ENCODE measurements at places on chromosomes 1 and 21.

GRCh38 chr1:28770601-28771165, 33.9 kb downstream of the YTHDF2 start:
- peaks cover 15% of the 10 kb centered on the region for H3K4me1 ChIP-seq
- H3K4me3 ChIP-seq = no peak overlapping the region
- no peak for DNase-seq
- H3K27ac ChIP-seq = no peak overlapping the region
- no peaks in the 10 kb centered on the region for H3K27me3 ChIP-seq

DNA sequence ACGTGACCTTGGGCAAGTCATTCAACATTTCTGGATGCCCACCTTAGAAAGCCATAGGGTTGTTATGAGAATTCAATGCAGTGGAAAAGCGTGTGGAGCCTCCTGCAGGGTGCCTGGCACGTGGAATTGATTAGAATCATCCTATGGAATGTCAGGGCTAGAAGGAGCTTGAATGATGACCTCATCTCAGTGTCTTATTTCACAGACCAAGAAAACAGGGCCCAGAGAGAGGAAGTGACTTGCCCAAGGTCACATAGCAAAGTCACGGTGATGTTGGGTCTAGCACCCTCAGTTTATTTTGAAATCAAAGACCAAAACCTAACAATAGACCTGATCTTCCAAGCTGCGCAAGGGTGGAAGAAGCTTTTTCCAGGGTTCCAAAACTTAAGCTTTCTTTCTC, 6.0 kb downstream of the TRABD2B start:
- no peak overlapping the region for H3K4me3 ChIP-seq
- no peaks in the 10 kb centered on the region for H3K36me3 ChIP-seq
- no peak for DNase-seq
- no peaks in the 10 kb centered on the region for H3K4me1 ChIP-seq
- peaks cover 4% of the 10 kb centered on the region for H3K27me3 ChIP-seq

DNA sequence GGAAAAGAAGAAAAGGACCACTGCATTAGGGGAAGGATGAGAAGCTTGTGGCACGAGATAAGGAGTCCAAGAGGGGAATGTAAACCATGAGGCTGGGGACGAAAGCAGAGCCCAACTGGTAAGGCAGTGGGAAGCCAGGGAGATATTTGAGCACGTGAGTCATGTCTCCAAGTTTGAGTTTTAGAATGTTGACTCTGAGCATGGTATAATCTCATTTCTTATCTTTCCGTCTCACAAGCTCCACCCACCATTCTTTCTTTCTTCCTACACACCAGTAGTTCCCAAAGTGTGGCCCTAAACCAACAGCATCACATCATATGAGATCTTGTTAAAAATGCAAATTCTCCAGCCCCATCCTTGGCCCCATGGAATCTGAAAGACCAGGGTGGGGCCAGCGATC, 145.3 kb downstream of the PLPP3 start:
- DNase-seq = no peak
- H3K27me3 ChIP-seq = no peaks in the 10 kb centered on the region
- H3K4me1 ChIP-seq = peaks cover 8% of the 10 kb centered on the region
- no peaks in the 10 kb centered on the region for H3K36me3 ChIP-seq
- no peak overlapping the region for H3K4me3 ChIP-seq
- no peak overlapping the region for H3K27ac ChIP-seq

DNA sequence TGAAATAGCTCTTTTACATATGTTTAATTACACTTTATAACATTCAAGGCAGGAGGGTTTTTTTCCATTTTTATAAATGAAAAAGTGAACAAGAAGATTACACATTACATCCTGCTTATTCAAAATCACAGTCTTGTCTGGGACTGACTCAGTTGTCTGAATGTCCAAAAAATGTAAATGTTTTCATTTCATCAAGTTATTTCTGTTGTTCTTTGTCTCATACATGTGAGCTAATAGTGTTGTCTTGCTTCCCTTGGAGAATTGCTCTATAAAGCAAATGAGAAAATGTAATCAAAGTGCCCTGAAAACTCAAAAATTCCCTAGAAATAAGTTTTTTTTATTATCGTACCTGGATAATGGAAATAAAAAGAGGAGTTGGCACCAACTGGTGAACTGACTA, 242.9 kb downstream of the GRIK1 start:
- H3K27ac ChIP-seq = no peak overlapping the region
- H3K36me3 ChIP-seq = no peaks in the 10 kb centered on the region
- no peaks in the 10 kb centered on the region for H3K4me1 ChIP-seq
- no peaks in the 10 kb centered on the region for H3K27me3 ChIP-seq
- no peak for DNase-seq
- no peak overlapping the region for H3K4me3 ChIP-seq

- no peak overlapping the region for H3K27ac ChIP-seq
- H3K4me1 ChIP-seq = peaks cover 13% of the 10 kb centered on the region
Measured at GRCh38 chr1:5408401-5408800, 583.8 kb downstream of the NPHP4 start.

GRCh38 chr1:109718495-109718894, 6.4 kb downstream of the GSTM5 start:
- H3K4me1 ChIP-seq = no peaks in the 10 kb centered on the region
- no peaks in the 10 kb centered on the region for H3K27me3 ChIP-seq
- H3K4me3 ChIP-seq = no peak overlapping the region
- no peak for DNase-seq
- no peak overlapping the region for H3K27ac ChIP-seq
- H3K36me3 ChIP-seq = no peaks in the 10 kb centered on the region

DNA sequence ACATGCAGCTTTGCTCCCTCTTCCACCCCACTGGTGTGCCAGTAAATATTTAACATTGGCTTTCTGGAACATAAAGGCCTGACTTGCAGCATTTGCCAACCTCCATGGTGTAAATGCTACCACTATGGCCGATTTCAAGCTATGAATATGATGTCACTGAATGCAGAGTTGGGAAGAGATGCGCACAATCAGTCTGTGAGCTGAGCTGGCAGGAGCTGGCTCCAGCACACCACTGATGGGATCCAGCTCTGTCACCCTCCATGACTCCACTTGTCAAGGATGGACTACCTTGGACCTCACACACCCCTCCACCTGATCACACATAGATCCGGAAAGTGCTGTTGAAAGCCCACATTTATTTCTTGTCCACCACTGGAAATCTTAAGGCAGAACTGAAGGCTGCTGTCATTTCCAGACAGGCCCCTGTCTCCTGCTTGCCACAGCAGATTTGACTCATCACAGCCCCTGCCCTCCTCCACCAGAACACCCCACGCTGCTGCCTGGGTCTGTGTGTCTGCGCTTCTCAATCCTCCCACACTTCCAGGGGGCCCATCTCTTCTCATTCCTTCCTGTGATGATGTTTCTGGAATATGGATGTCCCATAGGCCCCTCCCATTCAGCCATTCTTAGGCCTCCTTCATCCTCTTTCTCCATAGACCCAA, 82.2 kb upstream of the BCAR3 start:
- H3K4me3 ChIP-seq = no peak overlapping the region
- H3K27ac ChIP-seq = no peak overlapping the region
- no peak for DNase-seq
- peaks cover 70% of the 10 kb centered on the region for H3K4me1 ChIP-seq
- H3K36me3 ChIP-seq = no peaks in the 10 kb centered on the region
- no peaks in the 10 kb centered on the region for H3K27me3 ChIP-seq

GRCh38 chr1:161193561-161194235, 5.2 kb downstream of the ADAMTS4 start:
- no peak overlapping the region for H3K4me3 ChIP-seq
- no peak for DNase-seq
- no peaks in the 10 kb centered on the region for H3K27me3 ChIP-seq

GRCh38 chr1:59027177-59027576, 243.3 kb upstream of the JUN start:
- H3K4me3 ChIP-seq = no peak overlapping the region
- no peaks in the 10 kb centered on the region for H3K36me3 ChIP-seq
- H3K4me1 ChIP-seq = peaks cover 5% of the 10 kb centered on the region
- H3K27me3 ChIP-seq = no peaks in the 10 kb centered on the region
- no peak overlapping the region for H3K27ac ChIP-seq
- no peak for DNase-seq

- no peak overlapping the region for H3K4me3 ChIP-seq
- H3K27me3 ChIP-seq = no peaks in the 10 kb centered on the region
- DNase-seq = no peak
- H3K27ac ChIP-seq = no peak overlapping the region
Measured at GRCh38 chr1:107817935-107818334, 147.0 kb downstream of the VAV3 start.

DNA sequence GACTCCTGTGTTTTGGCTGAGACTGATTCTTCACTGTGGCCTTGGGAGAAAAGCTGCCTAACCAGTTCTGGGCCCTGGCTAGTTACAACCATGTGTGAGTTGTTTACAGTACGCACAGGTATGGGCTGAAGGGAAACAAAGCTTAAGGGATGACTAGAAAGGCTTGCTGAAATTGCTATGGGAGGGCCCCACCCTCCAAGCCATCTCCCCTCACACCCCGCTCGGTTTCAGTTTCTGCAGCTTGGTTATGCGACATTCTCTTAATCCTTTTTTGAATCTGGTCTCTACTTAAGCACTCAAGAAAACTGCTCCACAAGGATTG, 43.1 kb downstream of the PBX1 start:
- H3K4me1 ChIP-seq = no peaks in the 10 kb centered on the region
- H3K36me3 ChIP-seq = no peaks in the 10 kb centered on the region
- H3K27ac ChIP-seq = no peak overlapping the region
- no peak overlapping the region for H3K4me3 ChIP-seq

GRCh38 chr1:33123266-33123665, 42.3 kb downstream of the AZIN2 start:
- no peak overlapping the region for H3K27ac ChIP-seq
- no peaks in the 10 kb centered on the region for H3K36me3 ChIP-seq
- no peaks in the 10 kb centered on the region for H3K27me3 ChIP-seq
- H3K4me1 ChIP-seq = peaks cover 15% of the 10 kb centered on the region
- no peak for DNase-seq
- H3K4me3 ChIP-seq = no peak overlapping the region

GRCh38 chr1:17558541-17558940, 19.0 kb downstream of the ARHGEF10L start:
- no peak overlapping the region for H3K27ac ChIP-seq
- no peak for DNase-seq
- H3K4me3 ChIP-seq = no peak overlapping the region

- no peaks in the 10 kb centered on the region for H3K27me3 ChIP-seq
- peaks cover 5% of the 10 kb centered on the region for H3K4me1 ChIP-seq
- no peaks in the 10 kb centered on the region for H3K36me3 ChIP-seq
- H3K4me3 ChIP-seq = no peak overlapping the region
Measured at GRCh38 chr1:70415882-70416281, 4.8 kb downstream of the CTH start.

DNA sequence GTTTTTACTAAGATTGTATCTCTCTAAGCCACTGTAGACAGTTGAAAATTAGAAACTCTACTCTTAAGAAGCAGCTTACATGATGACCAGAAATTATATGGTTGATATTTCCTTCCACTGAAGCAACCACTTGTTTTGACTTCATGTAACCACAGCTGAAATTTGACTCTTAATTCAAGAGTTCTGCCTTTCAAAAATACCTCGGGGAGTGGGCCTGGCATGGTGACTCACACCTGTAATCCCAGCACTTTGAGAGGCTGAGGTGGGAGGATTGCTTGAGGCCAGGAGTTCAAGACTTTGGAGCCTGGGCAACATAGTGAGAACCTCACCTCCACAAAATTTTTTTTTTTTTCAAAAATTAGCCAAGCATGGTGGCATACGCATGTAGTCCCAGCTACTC, 4.3 kb downstream of the AMPD1 start:
- no peak overlapping the region for H3K27ac ChIP-seq
- H3K27me3 ChIP-seq = peaks cover 2% of the 10 kb centered on the region
- H3K4me3 ChIP-seq = no peak overlapping the region
- no peaks in the 10 kb centered on the region for H3K36me3 ChIP-seq
- no peak for DNase-seq

DNA sequence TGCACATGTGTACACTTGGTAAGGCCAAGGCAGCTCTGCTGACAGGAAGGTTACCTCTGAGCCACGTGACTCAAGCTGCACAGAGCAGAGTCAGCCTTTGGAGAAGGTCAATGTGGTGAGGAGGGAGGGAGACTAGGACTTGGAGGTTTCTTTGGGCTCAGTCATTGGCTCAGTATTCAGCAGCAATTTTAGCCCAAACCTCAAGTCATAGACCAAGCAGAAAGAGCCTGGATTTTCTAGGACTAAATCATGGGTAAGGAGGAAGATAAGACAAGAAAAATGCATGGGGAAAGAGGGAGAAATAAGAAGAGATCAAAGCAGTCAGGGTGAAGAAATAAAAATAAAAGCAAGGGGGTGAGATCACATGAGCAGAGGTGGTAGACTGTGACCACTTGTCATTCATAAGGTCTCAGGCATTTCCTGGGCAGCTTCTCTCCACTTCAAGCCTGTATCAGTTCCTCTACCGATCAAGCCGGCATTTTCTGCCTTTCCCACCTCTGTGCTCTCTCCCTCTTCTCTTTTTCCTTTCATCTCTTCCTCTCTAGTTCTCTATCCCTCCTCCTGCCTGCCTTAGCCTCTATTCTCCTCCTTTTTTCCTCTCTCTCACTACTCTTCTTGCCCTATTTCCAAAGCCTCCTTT, 51.7 kb upstream of the DUSP10 start:
- no peak overlapping the region for H3K4me3 ChIP-seq
- H3K27ac ChIP-seq = peak overlapping the region; percentile 57
- no peaks in the 10 kb centered on the region for H3K27me3 ChIP-seq
- no peaks in the 10 kb centered on the region for H3K36me3 ChIP-seq

- H3K27me3 ChIP-seq = no peaks in the 10 kb centered on the region
- no peaks in the 10 kb centered on the region for H3K36me3 ChIP-seq
- H3K4me1 ChIP-seq = peaks cover 11% of the 10 kb centered on the region
- DNase-seq = no peak
- H3K27ac ChIP-seq = no peak overlapping the region
- H3K4me3 ChIP-seq = no peak overlapping the region
Measured at GRCh38 chr1:207747627-207748492, 4.0 kb upstream of the CD46 start.

DNA sequence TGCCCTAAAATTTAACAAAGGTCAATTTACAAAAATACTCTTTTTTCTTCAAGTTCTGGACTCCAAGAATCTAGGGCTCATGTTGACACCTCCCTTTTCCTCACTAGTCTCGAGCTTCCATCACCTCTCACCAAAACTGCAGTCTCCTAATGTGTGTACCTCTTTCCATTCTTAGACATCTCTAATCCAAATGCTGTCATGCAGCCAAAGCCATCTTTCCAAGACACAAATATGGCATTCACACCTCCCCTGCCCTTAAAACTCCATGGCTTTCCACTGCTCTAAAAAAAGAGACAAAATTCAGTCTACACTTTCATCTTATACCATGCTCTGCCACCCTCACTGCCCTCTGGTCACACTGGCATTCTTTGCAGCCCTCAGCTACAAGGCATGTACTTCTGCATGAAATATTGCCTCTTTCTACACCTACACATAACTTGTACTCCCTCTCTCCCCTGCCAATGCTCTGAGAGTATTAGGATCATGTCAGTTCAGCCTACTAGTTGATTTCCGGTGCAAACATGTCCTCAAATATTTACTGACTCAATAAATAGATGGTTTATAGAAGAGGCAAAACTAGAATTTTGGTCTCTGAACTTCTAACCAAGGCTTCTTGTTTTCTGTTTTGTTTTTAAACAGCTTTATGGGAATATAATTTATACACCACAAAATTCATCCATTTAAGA, 26.9 kb downstream of the ADSS2 start:
- no peak for DNase-seq
- peaks cover 50% of the 10 kb centered on the region for H3K36me3 ChIP-seq
- H3K4me1 ChIP-seq = peaks cover 4% of the 10 kb centered on the region
- no peaks in the 10 kb centered on the region for H3K27me3 ChIP-seq

Data from natural killer cell (primary cell).